ENCODE measurements at places on chromosomes 5 and 9.

DNA sequence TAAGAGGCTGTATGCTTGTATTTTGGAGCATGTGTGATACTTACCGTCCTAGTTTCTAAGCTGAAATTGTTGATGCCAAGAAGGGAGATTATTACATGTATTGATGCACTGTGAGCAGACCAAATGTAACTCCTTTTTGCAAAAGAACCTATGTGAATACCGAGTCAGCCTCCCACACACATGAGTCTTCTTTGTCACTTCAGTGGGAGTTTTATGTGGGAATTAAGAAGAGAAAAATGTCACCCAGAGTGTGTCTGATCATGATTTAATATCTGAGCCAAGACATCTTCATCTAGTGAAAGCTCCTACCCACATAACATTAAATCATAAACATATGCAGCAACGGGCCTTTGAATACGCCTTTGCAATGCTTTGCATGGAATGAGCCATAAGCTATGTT is 380.3 kb upstream of the ACTBL2 start:
- DNase-seq: no peak

DNA sequence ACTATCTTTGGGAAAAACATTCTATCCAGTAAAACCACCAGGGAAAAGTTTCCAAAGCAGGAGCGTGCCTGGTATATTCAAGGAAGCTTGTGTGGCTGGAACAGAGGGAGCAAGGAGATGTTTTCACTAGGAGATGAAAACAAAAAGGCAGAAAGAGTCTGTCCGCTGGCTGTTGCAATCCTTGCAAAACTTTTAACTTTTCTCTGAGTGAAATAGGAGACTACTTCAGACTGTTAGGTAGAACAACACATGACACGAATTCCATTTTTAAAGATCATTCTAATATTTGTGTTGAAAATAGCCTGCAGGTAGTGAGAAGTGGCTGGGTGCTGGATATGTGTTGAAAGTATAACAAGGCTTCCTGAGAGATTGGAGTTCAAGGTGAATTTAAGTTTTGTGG is 69.5 kb downstream of the PRR16 start:
- DNase-seq: no peak

- DNase-seq: no peak
These were observed 2.9 kb upstream of the LPCAT1 start for GRCh38 chr5:1526681-1527131.

DNA sequence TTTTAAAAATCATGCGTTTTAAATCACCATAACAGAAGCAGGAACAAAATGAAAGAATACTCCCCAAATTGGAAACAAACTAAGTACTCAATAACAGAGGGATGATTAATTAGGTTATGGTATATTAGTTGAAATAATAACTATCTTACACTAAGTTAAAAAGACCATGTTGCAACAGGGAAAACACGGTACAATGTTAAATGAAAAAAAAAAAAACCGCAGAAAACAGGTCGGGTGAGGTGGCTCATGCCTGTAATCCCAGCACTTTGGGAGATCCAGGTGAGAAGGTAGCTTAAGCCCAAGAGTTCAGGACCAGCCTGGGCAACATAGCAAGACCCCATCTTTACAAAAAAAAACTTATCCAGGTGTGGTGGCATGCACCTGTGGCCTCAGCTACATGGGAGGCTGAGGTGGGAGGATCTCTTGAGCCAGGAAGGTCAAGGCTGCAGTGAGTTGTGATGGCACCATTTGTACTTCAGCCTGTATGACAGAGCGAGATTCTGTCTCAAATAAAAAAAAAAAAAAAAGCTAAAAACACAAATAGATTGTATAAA is 2.4 kb upstream of the PTPN3 start:
- DNase-seq: no peak

GRCh38 chr5:5524327-5524726 is 101.8 kb downstream of the ICE1 start:
- DNase-seq: no peak

DNA sequence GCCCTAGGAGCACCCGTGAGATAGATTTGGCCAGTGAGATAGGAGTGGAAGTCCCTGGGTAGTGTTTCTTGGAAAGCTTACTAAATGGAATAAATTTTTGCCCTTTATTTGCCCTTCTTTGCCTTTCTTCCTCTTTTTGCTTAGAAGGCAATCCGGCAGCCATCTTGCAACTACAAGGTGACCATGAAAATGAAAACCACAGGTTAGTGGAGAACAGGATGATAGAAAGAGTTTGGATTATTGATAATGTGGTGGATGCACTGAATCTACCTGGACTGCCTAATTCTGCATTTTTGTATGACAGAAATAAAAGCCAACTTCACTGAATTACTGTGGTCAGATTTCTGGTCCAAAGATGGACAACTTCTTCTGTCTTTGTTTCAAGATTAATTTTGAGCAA is 33.2 kb downstream of the TARS1 start:
- DNase-seq: no peak

Measured in activated CD4-positive, alpha-beta T cell treated with anti-CD3 and anti-CD28 coated beads for 24 hours (primary cell).